CD4-positive, alpha-beta T cell treated with Interleukin-15 for 1 hour (primary cell): ENCODE measurements at places on chromosomes 6 and 20.
A peak's percentile ranks its signal among the peaks of the same experiment; 100 is the strongest.

- peak; percentile 48 for DNase-seq
Measured at GRCh38 chr6:2725999-2726567, 24.6 kb downstream of the MYLK4 start.

GRCh38 chr6:152948150-152948768, 34.6 kb downstream of the FBXO5 start:
- DNase-seq, result no peak

DNA sequence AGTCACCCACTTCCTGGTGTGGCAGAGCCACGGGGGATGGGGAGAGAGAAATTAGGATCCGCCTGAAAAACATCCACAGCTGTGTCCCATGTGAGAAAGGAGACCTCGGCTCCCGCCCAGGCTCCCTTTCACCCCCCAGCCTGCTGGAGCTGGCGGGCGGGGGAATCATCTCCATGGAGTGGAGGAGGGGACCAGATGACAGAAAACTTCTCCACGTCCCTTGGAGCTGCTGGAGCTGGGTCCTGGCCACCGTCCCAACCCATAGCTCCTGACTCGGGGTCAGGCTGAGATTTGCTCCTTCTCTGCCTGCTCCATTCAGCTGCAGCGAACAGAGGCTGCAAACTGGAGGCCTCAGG, 113.8 kb downstream of the CEBPB start:
- DNase-seq, result no peak

- DNase-seq, result no peak
Measured at GRCh38 chr6:15887491-15888461, 224.9 kb upstream of the DTNBP1 start.
